ENCODE measurements at places on chromosomes 7 and 10. TPM values are rescaled to one million over a fixed set of nuclear protein-coding genes. Genes with fewer than 3 reads are reported as not detected.

The AGMO gene
- 0.36 TPM for total RNA-seq

The ADAM12 gene
- 0.82 TPM for total RNA-seq

The ADK gene
- 15.2 TPM for total RNA-seq

The NPY gene
- not detected for total RNA-seq

The UNC5B gene
- total RNA-seq: 3.0 TPM

The LRIT1 gene
- not detected for total RNA-seq

The COL1A2 gene
- 225 TPM for total RNA-seq

The NKX2-3 gene
- total RNA-seq: 33.1 TPM

The RBP4 gene
- total RNA-seq: not detected

The LIPM gene
- not detected for total RNA-seq

The BMPER gene
- total RNA-seq: 2.5 TPM

The ZNF800 gene
- 34.2 TPM for total RNA-seq

The FANK1 gene
- not detected for total RNA-seq

The KCP gene
- 0.28 TPM for total RNA-seq

The CNNM1 gene
- 1.1 TPM for total RNA-seq

The LIPF gene
- total RNA-seq: not detected

The CYP3A4 gene
- not detected for total RNA-seq

The PTPRZ1 gene
- total RNA-seq: 7.9 TPM

The OR2AE1 gene
- not detected for total RNA-seq

The SAP25 gene
- 1.9 TPM for total RNA-seq

The PRF1 gene
- 0.71 TPM for total RNA-seq

The RBM28 gene
- total RNA-seq: 15.1 TPM

The C7orf33 gene
- not detected for total RNA-seq

The CHCHD1 gene
- total RNA-seq: 32.8 TPM
